ENCODE measurements at places on chromosomes 6 and 20. TPM values are rescaled to one million over a fixed set of nuclear protein-coding genes. Genes with fewer than 3 reads are reported as not detected.

- DNase-seq = no peak
These were observed 147.1 kb downstream of the EPHA7 start for GRCh38 chr6:93272211-93272610.

GRCh38 chr6:131575834-131576478 is 2.9 kb downstream of the ARG1 start:
- DNase-seq = no peak

- DNase-seq = no peak
These were observed 137.9 kb downstream of the PKHD1 start for GRCh38 chr6:51949526-51949925.

DNA sequence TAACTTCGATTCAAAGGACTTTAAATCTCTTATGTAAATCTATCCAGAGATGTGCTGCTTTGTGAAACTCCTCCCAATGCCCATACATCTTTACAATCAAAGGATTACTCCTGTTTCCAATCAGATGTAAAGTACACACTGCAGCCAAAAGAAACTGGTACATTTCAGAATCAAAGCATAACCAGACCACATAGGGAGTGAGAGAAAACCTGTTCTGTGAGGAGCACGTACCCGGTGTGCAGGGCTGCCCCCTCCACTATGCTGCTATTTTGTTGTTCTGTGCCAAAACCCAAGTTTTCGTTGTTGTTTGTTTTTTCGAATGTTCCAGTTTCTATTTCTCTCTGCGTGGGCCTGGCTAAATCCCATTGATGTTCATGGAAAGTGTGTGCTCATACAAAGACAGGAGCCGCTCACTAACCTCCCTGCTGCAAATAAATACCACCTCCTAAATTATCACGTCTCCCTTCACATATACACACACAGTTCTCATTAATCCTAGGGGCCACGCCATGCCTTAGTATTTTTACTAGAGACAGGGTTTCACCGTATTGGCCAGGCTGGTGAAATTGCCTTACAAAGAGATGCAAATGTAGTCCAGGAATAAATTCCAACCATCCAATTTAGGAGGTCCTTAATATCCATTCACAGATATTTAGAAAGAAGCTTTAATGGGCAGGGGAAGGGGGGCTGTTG is 52.9 kb downstream of the ATP9A start:
- no peak for DNase-seq

DNA sequence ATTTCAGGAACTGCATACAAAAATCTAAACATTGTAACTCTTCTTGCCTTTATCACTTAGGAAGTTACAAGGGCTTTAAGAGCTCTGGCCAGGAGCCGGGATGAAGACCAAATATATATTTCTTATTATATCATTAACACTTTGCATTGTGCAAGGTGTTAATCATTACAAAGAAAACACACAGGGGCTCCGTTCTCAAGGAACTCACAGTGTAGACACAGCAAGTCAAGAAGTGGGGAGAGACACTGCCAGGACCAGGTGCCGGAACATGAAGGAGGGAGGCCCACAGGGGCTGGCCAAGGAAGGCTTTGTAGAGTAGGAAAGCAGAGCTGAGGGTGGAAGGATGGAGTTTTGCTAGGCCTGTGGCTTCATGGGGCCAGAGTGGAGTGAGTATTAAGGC is 17.4 kb downstream of the ITPR3 start:
- DNase-seq = peak; percentile 29

Gene BTNL2
- total RNA-seq = not detected

Gene EPHA7
- 1.3 TPM for total RNA-seq

Gene NELFCD
- total RNA-seq = 64.4 TPM
